NB4 (cell line): ENCODE measurements at places on chromosomes 2 and 18.
A peak's percentile ranks its signal among the peaks of the same experiment; 100 is the strongest.

DNA sequence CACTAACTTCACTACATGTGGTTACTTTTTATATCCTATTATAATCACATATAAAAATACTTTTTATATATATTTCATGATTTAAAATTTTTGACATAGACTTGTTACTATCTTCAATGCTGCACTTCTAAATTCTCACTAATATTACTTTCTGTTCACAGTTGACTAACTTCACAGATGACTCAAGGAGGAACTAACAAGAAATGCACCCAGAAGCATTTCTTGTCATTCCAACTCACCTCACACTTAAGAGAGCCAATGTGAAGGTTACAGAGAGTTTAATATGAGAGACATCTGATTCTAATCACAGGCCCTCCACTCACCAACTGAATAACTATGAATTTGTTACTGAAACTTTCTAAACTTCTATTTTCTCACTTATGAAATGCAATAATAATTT is 399.8 kb upstream of the SLC8A1 start:
- no peak for DNase-seq

- DNase-seq, result no peak
Observed at GRCh38 chr2:216839688-216840087, 20.2 kb downstream of the TNP1 start.

GRCh38 chr2:147487286-147487977 is 357.4 kb upstream of the ACVR2A start:
- DNase-seq, result no peak

- DNase-seq, result peak; percentile 48
Observed at GRCh38 chr2:3692375-3692774, 11.0 kb upstream of the DCDC2C start.

- DNase-seq, result peak; percentile 19
Observed at GRCh38 chr2:136057023-136057801, 60.7 kb downstream of the CXCR4 start.

DNA sequence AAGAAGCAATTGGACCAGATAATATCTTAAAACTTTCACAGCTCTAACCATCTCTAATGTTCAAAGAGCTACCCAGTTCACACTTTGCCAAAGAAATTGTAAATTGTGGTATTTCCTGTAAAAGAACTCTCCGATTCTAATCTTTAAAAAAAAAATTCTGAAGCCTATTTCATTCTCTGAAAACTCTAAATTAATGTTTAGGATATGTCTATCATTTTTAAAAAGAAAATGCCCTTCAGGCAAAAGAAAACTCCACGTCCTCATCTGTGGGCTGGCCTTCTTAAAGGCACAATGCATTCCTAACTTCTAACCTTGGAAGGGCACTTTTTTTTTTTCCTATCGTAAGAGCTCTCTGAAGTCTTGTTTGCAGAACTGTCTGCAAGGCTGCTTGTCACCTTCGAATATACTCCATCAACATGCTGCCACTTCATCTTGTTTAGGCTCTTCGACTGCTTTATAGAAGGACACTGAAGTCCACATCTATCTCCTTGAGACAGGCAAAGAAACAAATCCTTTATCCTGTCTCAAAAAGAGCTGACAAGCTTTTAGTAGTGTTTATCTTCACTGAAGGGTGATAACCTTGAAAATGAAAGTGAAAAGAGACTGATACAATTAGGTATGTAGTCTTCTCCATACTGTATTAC is 124.3 kb upstream of the SLC39A10 start:
- peak; percentile 72 for DNase-seq

DNA sequence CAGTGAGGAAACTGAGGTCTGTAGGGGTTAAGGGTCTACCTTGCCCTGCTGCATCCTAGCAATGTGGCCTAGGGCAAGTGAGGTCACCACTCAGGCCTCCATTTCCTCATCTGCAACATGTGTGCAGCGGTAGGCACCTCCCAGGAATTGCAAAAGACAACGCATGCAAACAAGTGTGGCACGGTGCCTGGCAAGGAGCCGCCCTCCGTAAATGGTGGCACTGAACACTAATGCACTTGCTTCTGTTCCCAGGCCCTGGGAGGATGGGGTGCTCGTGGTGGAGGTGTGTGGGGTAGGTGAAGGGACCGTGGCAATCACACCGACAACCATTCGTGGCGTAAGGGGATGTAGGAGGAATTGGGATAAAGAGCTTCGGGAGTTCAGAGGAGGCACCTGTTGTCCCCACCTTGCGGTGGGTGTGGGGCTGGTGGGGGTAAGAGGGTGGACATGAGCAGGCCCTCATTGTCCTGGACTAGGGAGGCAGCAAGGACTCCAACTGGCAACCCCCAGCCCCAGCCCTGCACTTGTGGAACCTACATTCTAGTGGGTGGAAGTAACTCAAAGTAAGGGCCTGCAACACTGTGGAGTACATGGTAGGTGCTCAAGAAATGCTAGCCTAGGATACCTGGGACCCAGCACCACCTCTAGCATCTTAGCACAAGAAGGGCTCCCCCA is 26.0 kb downstream of the ATOH8 start:
- DNase-seq, result no peak

DNA sequence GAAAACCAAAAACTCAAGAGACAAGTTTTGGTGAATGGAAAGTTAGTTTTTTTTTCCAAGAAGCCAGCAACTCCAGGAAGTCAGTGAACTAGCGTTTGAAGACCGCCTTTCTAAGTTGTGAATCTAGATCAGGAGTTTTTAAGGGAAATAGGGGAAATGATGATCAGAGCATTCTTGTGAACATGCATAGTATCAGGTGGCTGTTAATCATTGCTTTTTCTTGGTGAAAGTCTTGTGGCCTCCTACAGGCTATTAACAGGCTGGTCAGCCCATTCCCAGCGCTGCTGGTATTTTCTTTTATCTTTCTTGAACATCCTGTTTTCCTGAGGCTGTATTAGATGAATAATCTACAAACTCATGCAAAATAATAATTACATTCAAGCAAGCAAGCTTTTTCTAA is 155.8 kb downstream of the PTPRM start:
- DNase-seq, result no peak

- DNase-seq, result no peak
Observed at GRCh38 chr2:74700643-74701372, 46.8 kb downstream of the SEMA4F start.

- DNase-seq, result no peak
Observed at GRCh38 chr2:207418419-207418818, 111.3 kb upstream of the CREB1 start.

DNA sequence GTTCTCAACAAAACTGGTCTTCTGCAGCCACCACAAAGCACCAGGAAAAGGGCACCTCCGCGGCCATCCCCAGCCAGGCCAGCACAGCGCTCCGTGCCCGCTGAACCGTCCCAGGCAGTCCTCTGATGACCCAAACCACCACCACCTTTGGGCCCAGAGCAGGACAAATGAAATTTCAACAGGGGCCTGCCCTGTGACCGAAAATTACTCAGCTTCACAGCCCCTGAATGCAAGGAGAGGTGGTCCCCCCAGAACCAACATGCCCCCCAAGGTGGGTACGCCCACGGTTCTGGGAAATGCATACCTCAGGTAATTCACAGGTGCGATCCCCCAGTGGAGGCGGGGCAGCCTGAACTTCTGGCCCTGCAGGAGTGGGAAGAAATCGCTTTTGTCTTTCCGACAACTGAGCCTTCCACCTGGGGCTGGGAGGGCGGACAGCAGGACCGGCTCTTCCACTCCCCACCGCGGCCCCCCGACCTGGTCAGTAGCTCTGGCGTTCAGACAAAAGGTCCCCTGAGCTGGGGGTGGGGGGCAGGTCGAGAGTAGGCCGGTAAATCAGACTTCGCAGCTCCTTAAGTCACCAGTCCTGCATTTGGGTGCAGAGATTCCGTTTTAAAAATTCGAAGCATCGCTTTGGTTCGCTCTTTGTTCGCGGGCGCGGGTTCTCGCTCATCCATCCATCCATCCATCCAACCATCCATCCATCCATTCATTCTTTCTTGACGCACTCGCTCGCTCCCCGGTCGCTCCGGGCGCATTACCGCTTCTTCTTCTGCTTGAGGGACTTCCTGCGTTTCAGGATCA is 1.4 kb downstream of the ARL4C start:
- DNase-seq, result no peak

DNA sequence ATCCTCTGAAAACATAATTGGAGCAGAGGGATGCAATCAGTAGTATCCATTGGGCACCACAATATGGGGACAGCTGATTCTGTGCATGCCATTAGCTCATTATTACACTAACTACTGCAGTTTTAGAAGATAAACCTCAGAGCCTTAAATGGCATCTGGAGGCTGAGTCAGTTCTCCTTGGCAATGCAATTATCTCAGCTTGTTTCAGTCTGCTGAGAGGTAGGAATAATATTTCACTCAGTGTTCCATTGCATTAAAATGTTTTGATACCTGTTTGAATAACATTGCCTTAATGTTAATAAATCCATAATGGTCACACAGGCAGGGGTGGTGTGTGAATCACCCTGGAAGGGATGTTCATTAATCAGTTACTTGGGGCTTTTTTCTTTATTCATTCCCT is 309.6 kb downstream of the LRRTM1 start:
- no peak for DNase-seq

DNA sequence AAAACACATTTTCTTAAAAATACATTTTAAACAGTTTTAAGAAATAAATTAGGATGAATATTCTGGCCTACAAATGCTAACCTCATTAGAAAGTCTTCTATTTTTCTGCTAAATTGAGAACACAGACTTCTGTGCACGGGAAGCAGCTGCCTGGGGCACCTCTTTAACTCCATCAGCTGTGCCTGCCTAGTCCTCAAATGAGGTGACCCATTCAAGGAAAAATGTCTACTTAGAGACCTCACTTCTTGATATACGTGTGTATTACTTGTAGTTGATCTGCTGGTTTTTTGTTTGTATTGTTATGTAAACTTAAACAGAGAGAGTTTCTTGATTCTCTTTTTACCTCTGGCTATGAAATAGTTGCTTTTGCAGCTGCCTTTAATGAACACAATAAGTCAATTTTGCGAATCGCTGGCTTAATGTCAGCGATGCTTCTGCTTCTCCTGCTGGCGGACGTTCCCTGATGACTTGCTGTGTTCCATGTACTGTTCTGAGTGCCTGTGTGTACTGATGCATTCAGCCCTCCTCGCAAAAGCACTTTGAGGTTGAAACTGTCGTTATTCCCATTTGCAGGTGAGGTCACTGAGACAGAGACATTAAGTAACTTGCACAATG is 88.7 kb upstream of the TXNDC2 start:
- DNase-seq, result no peak

- peak; percentile 93 for DNase-seq
Observed at GRCh38 chr2:240986787-240987411, 11.5 kb upstream of the SNED1 start.

DNA sequence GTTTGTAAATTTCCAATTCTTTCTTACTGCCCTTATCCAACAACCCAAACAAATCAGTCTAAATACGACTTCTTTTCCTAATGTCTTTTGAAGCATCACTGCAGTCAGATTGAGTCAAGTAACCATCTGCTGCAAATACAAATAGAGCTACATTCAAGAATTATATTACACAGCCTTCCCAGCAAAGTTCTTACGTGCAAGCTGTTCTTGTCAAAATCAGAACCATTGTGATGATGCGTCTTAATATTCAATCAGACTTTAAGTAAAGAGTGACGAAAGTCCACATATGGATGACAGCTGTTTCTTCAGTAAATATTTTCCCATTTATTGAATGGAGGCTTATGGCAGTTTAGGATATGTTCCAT is 943.8 kb downstream of the LRP1B start:
- no peak for DNase-seq

DNA sequence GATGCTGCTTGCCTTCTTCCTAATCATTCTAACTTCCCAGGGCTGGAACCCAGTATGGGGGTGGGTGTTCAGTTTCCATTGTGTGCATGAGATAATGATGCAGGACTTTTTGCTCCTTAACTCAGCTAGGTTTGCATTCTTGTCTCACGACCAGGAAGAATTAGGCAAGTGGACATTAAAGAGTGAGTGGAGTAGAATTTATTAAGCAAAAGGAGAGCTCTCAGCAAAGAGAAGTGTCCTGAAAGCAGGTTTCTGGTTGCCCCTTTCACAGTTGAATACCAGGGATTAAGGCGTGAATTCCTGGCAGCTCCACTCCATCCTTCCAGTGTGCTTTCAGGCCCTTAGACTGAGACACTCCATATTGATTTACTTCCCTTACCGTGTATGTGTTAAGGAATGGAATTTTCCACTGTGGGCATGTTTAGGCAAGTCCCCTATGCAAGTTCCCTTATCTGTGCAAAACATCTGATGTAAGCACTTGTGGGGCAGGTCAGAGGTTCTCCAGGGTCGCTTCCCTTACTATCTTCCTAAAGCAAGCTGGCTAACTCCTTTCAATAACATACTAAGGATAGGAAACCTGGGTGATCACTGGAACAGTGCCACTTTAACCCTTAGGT is 126.5 kb downstream of the GPR39 start:
- no peak for DNase-seq

GRCh38 chr2:110994250-110994961 is 126.3 kb upstream of the BCL2L11 start:
- peak; percentile 95 for DNase-seq

DNA sequence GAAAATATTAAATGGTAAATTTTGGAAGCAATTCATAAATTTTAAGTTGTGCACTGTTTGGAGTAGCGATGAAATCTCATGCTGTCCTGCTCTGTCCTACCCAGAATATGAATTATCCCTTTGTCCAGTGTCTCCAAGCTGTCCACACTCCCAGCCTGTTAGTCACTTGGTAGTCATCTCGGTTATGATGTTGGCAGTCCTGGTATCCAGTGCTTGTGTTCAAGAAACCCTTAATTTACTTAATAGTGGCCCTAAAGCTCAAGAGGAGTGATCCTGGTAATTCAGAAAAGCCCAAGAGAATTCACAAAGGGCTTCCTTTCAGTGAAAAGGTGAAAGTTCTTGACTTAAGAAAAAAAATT is 71.8 kb upstream of the STAM2 start:
- DNase-seq, result no peak

GRCh38 chr2:227881866-227882517 is 10.6 kb downstream of the DAW1 start:
- DNase-seq, result peak; percentile 64

- no peak for DNase-seq
Observed at GRCh38 chr2:9483107-9483506, 8.8 kb downstream of the IAH1 start.

DNA sequence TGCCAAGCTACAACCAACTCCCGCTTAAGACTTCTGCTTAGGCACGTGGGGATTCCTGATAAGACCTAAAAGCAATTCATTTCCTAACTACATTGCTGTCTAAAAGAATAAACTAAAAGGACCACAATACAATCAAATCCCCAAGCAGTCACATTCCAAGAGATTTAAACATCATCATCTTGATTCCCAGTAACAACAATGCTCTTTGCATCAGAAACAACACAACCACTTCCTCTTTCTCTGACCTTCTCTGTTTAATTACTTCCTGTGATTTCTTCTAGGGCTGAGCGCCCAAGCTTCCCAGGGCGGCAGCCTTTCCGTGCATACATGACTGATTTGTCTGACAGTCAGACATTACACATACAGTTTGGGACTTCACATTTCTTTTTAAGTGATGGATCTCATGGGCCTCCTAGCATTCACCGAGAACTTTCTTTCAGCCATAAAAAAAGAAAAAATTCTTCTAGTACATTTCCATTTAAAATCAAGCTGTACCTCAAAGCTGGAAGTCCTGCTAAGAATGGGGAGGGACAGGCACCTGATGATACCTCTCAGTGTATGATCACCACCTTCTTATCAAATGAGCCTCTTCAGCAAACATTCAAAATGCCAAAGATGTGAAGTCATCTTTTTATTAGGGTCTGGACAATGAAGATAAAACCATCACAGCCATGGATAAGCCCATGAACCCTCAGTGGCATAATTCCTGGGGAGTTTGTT is 11.5 kb downstream of the SPRED2 start:
- peak; percentile 86 for DNase-seq
